ENCODE measurements at places on chromosomes 1 and 21.

DNA sequence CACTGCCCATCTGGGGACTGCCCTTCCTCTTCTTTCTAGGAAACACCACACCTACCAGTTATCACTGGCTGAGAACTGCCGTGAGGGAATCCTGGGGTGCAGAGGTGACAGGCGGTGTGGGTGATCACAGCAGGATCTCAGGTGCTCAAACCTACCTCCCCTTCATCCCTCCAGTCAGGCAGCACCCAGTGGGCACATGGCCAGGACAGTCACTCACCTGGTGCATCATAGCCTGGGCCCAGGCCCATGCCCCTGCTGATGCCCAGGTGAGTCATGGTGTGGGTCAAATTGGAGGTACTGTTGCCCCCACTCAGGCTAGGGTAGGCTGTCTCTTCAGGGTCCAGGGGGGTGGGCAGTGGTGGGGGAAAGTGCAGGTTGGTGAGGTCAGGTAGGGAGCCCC lies 5.3 kb upstream of the DENND4B start:
- no peak for DNase-seq

GRCh38 chr1:15851210-15852035 lies 3.9 kb downstream of the SPEN start:
- DNase-seq, result no peak

- DNase-seq, result no peak
Observed at GRCh38 chr1:181783208-181783607, 278.3 kb downstream of the ZNF648 start.

- no peak for DNase-seq
Observed at GRCh38 chr1:168287237-168287664, 6.6 kb downstream of the TBX19 start.

GRCh38 chr21:38798481-38798882 lies 7.2 kb upstream of the ETS2 start:
- DNase-seq, result no peak

DNA sequence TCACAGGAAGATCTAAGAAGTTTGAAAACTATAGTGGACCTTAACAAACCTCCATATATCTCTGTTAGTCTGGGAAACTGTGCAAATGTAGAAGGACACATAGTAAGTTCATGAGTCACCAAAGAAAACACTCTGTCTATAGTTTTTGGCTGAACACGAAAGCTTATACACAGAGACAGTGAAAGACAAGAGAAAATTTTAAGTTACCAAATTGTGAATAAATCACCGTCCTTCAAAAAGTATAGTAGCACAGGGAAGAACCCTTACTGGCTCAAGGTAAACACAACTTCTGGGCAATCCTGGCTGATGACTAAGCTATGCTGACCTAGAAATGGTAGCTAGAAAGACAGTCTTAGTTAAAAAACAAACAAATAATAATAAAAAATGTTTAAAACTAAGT lies 1057.9 kb downstream of the AMY1C start:
- DNase-seq, result no peak

- DNase-seq, result peak; percentile 35
Observed at GRCh38 chr1:155893389-155894142, 17.6 kb downstream of the RIT1 start.

DNA sequence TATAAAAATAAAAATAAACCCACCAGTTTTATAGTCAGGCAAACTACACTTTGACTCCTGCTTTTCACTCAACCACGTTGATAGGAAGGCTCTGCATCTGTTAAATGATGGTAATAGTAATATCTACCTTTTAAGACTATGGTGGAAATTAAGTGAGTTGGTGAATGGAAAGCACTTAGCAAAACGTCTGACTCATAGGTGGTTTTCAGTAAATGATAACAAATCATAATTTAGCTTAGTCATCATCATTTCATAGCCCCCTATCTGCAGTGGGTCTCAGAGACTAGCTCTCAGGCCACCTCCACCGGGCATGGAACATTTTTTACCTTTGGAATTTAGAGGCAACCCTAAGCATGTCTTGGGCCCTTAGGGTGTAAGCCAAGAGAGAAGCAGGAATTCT lies 160.0 kb downstream of the PDE4B start:
- DNase-seq, result no peak

- no peak for DNase-seq
Observed at GRCh38 chr1:60581455-60582220, 500.7 kb upstream of the NFIA start.

- DNase-seq, result no peak
Observed at GRCh38 chr1:64906447-64906846, 59.9 kb downstream of the JAK1 start.

DNA sequence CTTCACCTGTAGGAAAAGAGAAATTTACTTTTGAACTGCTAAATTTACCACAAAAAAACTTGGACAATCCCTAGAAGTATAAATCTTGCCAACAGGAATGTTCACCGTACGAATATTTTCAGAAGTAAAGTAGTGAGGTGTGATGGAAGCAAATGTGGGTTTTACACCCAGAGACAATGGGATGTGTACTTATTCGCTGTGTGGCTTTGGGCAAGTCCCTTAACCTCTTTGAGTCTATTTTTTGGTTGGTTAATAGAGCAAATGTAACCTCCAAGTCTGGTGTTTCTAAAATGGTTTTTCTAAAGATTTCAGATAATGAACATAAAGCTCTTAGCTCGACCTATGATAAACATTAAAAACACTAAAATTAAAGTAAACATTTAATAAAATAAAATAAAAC lies 51.2 kb downstream of the TPR start:
- no peak for DNase-seq

GRCh38 chr21:34630536-34631143 lies 15.7 kb upstream of the RCAN1 start:
- DNase-seq, result peak; percentile 50

DNA sequence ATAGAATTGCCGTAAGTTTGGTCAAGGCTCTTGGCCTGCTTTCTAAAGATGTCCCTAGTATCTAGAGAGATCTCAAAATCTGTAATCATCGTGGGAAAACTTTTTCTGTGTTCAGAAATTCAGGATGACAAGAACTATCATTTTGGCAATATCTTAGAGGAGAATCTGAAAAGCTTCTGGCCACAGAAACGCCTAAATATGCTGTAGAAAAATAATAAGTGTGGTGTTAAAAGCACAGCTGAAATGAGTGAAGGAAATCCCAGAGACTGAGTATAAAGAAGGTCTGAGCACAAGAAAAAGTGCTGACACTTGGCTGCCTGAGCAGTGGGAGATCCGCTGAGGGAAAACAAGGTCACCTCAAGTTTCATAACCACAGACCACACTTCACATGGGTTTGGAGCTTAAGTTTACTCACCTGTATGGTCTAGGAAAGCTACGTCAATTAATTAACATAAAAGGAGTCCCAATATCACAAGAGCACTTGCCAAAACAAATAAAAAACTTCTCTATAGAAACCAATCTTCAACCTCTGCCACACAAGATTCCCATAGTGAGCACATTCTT lies 235.2 kb upstream of the IRF2BP2 start:
- no peak for DNase-seq

GRCh38 chr1:6235296-6235677 lies 477 bp downstream of the ICMT start:
- no peak for DNase-seq

DNA sequence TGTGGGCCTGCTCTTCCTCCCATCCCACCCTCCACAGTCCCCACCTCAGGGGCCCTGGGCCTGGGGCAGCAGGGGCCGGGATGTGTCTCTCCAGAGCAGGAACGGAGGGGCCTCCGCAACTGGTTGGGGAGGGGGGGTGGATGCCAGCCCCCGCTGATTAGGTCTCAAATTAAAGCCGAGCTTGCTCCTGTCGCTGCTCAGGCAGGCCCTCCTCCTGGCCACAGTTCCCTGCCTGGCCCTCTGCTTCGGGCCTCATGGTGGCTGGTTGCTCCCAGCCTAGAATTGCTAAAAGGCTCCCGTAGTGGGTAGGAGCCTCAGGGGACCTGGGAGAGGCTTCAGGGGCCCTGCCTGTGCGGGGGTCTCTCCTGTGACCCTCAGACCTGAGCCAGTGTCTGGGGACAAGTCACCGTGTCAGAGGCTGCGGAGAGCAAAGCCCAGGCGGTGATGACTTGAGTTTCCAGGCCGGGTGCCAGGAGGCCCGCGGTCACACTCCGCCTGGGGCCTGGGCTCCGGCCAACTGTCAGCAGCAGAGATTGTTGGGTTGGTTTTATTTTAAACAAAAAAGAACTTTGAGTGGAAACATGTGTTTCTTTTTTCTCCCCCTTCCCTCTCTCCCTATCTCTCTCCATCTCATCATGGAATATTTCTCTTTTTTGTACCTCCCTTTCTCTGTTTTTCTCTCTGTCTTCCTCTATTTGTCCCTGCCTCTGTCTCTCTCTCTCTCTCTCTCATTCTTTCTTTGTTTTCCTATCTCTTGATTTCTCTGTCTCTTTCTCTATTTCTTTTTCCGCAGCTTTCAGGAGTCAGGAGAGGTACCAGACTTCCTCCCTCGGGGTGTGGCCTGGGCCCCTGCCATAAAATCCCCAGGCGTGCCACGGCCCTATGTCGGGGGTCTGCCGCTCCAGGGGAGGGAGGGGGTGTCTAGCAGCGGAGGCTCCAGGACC lies 20.0 kb upstream of the EPHA2 start:
- no peak for DNase-seq

- no peak for DNase-seq
Observed at GRCh38 chr21:28213261-28213660, 779.4 kb downstream of the LTN1 start.

DNA sequence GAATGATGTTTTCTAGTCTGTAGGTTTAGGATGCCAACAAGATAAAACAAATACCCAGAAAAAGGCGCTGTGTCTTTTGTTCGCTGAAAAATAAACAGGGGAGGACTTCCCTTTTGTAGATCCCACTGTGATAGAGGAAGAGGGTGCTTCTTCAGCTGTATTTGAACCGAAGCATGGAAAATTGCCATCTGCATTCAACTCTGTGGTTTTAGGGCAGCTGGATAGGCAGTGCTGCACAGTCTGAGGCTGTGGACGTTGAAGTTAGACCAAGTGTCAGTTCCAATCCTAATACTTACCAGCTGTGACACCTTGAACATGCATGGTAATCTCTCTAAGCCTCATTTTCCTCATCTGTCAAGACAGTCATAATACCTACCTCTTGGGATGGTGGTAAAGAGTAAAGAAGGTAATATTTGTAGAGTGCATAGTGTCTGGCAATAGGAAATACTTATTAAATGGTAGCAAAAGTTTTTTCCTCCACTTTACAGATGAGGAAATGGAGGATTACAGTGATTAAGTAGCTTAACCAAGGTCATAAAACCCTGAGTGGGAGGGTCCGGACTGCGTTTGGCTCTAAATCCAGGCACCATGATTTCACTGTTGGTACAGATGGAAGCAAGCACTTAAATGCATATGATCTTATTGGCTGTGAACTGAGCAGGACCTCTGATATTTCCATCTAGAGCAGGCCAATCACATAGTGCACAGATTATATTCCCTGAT lies 48.5 kb downstream of the UTP25 start:
- no peak for DNase-seq

DNA sequence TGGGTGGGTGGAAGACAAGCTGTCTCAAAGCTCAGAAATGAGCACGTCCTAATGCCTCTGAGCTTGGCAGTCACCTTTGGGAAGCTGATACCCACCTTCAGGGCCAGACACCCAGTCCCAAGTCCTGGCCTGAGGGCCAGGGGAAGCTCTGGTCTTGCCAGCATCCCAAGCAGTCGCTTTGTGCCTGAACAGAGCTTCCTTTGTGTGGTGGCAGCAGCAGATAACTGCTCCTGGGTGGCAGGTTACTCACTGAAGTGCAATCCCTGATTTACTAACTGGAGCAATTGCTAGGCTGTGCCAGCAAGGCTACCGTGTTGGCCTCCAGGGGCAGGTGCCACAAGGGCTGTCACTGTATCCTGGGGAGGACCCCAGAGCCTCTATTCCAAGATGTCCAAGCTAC lies 40.4 kb upstream of the GRHL3 start:
- no peak for DNase-seq

DNA sequence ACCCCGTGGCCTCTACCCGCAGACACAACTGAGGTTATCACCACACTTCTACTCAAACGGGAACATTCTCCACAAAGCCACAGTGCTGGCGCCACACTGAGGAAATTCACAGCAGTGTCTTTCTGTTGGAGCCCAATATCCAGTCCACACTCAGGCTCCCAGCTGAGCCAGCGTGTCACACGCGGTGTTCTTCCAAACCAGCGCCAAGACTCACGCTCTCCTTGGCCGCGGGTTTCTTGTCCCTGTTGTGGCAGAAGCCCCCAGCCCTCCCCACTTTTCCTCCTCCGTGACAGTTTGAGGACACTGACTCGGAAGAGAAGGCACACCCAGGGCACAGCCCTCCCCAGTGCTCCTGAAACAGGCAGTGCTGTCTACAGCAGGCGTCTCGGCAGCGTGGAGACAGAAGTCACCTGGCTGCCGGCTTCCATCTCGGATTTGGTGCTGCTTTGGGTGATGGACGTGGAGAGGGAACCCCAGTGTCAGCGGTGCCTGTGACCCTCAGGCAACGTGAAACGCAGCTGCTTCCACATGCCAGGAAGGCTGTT lies 35.4 kb upstream of the AGPAT3 start:
- peak; percentile 68 for DNase-seq

- DNase-seq, result no peak
Observed at GRCh38 chr1:162662013-162662412, 29.7 kb downstream of the DDR2 start.

GRCh38 chr1:230337266-230337665 lies 88.9 kb downstream of the PGBD5 start:
- no peak for DNase-seq

DNA sequence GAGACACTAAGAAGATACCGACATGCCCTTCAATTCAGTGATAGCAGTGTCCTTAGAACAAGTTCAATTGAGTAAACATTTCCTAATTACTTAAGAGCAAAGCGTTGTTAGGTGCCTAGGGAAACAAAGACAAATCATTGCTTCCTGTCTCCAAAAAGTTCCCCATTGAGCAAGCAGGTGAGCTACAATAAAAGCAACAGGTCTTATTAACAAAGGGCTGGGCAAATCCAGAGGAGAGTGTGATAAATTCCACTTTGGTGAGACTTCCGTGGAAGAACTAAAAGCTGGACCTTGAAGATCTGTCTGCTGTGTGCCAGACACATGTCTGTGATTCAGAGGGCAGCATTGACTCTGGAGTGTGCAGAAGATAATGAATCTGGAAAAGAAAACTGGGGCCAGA lies 1.9 kb upstream of the TUT4 start:
- no peak for DNase-seq

DNA sequence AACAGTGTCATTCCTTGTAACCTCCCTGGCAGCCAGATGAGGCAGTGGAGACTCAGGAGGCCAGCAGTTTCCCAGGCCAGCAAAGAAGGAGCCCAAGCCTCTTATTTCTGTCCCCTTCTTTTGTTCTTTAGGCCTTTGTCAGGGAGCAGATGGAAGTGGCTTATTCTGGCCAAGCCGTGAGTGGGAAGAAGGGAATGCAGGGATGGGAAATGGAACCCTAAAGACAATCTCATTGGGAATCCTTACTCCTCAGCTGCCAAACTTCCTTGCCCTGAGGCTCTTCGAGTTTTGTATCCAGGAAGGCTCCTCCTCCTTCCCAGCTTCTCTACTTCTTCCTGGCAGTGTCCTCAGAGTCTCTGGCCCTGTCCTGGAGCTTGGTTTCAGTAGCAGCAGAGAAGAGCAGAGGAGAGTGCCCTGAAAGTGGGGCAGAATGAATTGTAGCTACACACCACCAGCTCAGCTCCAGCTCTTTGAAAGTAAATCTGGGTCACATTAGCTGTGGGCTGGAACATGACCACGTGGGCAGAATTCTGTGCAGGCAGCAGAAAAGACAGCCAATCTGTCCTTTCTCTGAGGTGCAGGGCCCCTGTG lies 63.9 kb downstream of the NDUFS5 start:
- no peak for DNase-seq

- DNase-seq, result no peak
Observed at GRCh38 chr1:45393718-45394302, 53.6 kb upstream of the MUTYH start.

All from T47D (cell line).